ENCODE measurements at places on chromosomes 13 and 19.

- DNase-seq = peak; percentile 27
Observed at GRCh38 chr19:38229585-38230073, 5.6 kb upstream of the DPF1 start.

- DNase-seq = no peak
Observed at GRCh38 chr13:33153421-33154404, 131.8 kb downstream of the STARD13 start.

- DNase-seq = no peak
Observed at GRCh38 chr19:50741179-50741933, 18.2 kb downstream of the CLEC11A start.

DNA sequence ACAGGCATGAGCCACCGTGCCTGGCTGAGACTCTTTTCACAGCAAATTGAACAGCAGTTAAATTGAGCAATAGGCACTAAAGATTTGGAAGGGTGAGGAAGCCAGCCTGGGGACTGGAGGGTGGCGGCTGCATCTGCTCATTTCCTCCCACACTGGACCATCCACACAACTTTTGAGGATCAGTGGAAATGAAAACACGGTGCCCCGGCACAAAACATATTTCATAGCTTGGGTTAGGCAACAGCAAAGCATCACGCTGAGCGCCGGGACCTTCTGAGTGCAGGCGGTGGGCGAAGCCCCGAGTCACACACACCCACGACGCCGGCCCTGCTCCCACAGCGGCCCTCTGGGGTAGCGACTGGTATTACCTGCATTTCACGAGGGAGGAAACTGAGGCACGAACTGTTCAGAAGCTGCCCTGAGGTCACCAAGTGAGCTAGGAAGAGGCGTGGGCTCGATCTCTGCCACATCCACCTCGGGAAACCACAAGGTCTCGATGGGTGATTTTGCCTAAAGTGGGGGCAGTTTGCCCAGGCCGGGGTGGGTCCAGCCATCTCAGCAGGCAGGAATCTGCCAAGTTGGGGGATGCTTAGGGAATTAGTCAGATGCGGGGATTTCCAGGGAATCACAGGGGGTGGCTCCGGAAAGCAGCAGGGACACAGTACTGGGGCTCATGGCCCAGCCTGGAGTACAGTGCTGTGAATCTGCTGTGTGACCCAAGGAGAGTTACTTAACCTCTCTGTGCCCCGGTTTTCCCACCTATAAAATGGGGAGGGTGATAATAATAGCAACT is 3.5 kb upstream of the SBNO2 start:
- no peak for DNase-seq

DNA sequence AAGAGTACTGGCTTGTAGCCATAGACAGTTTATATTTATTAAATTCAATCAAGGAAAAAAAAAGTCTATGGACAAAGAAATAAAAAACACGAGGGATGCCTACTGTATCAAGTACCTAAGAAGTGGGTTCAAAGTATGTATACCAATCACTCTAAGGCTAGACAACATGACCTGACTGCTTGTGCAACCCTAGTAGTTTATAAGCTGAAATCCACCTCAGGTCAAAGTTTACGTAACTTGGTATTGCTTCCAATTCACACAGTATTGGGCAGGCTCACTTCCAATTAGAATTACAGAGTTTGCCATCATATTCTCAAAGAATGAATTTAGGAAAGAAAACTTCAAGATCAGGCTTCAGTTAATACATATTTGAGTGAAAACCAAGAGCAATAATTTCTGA is 657.8 kb downstream of the DACH1 start:
- DNase-seq = no peak

GRCh38 chr13:111992911-111993310 is 74.0 kb upstream of the SOX1 start:
- no peak for DNase-seq

DNA sequence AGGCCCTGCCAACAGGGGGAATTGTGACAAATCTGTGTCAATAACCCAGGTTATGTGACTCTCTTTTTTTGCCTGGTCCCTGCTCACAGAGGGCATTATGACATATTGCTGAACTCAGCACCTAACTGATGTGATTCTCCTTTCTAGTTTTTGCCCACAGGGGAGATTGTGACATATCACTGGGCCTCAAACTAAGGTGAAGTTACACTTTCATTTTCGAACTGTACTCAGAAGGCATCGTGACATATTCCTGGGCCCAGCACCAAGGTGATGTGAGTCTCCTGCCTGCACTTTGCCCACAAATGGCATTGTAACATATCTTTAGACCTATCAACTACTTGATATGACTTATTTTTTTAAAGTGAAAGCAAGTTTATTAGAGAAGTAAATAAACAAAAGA is 83.0 kb downstream of the ZNF728 start:
- no peak for DNase-seq

DNA sequence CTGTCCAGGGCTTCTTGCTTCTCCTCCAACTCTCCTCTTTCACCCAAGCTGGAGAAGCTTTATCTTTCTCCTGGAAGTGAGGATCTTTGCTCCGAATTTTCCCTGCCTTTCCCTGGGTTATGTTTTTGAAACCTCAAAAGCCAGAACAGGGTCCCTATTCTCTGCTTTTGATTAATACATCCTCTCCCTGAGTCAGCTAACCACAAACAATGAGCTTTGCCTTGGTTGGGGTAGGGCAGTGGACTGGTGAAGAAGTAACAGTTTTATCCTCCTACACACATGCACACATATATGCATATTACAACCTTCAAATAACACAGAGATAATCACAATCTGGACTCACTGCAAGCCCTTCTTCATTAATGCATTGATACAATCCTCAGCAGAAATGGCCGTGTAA is 44.6 kb downstream of the DLEU7 start:
- no peak for DNase-seq

- DNase-seq = no peak
Observed at GRCh38 chr19:3684054-3684816, 16.0 kb downstream of the PIP5K1C start.

DNA sequence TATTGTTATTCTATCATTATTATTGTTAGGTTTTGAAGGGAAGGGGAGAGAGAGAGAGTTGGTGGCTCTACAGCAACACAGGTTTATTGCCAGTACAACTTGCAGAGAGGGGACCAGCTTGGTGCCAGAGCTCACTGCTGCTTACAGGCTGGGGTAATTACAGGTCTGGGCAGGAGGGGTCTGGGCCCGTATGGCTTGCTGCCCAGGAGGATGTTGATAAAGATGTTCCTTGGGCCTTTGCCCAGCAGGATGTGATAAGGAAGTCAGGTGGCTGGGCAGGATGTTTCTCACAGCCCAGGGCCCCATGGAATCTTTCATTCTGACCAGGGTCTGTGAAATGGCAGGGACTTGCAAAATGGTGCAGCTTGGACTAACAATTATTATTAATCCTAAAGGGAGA is 64.2 kb upstream of the ZNF599 start:
- DNase-seq = no peak

- DNase-seq = no peak
Observed at GRCh38 chr13:49418206-49418605, 25.7 kb downstream of the CAB39L start.

GRCh38 chr19:18269070-18269723 is 5.1 kb downstream of the IQCN start:
- DNase-seq = no peak

Measured in activated CD4-positive, CD25-positive, alpha-beta regulatory T cell (primary cell).